ENCODE measurements at places on chromosomes 2 and 18.

DNA sequence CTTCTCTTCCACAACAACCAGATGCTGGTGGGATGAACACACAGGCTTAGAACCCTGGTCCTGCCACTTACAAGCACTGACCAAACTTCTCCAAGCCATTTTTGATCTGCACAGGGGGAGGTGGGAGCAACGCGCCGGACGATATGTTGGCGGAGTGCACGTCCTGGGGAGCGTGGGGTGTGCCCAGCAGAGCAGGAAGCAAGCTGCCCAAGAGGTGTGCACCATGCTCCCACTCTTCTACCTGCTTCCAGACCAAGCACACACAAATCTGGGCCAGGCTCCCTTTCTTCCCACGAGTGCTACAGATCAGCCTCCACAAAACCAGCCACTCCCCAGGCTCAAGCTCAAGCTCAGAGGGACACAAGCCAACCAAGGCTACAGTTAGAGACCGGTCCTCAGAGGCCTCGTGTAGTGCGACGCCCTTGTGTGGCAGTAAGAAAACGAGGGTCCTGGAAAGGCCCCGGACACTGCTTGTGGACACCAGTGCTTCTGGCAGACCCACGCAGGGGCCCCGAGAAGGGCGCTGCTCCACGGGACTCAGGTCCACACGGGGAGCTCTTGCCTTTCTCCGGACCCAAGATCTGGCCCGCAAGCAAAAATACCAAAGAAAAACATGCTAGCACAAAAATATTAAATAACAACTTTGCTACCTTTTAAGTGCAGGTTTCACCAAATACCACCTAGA is 52.0 kb downstream of the ANO7 start:
- no peak for DNase-seq

DNA sequence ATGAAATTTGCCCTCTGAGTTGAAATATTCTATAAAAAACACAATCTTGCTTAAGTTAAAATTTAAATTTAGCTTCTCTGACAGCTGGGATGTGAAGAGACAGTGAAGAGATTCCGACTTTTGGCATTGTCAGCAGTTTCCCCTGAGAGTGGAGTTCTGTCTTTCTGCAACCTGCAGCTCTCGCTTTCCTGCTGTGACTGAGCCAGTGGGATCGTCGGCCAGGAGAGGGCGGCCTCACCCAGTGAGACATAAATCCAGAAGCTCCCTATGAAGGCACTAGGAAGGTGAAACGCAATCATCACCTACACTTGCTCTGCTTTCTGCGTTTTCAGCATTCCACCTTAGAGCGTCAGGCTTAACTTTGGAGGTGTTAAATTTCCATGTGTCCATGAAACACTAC is 75.4 kb upstream of the HNMT start:
- peak; percentile 4 for DNase-seq

DNA sequence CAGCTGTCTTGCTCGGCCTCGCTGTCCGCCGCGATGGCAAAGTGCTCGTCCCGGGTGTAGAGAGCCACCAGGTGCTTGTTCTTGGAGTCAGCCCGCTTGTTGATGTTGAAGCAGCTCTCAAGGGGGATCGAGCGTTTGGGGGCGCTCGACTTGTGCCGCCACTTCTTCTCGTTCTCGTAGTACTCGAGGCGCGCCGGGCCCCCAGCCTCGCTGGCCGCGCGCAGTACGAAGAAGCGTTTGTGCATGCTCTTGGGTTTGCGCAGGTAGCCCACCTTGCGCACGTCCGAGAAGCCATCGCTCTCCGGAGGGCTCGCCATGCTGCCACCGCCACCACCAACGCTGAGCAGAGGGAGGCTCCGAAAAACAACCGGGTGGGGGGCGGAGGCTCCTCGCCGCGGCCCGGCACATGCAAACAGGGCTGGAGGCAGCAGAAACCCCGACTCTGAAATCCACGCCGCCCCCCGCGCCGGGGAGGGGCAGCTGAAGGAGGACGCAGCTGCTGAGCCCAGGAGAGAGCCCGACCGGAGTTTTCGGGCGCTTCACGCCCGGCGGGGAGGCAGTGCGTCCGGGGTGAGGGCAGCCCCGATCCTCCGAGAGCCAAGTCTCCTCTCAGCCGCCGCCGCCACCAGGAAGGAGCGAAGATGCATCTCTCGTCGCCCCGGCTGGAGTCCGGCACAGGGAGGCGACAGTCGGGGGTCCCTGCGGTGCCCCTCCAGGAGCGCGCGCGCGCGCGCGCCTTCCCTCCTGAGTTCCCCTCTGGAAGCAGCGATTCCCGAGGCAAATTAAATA is 1.0 kb downstream of the IRS1 start:
- peak; percentile 86 for DNase-seq

DNA sequence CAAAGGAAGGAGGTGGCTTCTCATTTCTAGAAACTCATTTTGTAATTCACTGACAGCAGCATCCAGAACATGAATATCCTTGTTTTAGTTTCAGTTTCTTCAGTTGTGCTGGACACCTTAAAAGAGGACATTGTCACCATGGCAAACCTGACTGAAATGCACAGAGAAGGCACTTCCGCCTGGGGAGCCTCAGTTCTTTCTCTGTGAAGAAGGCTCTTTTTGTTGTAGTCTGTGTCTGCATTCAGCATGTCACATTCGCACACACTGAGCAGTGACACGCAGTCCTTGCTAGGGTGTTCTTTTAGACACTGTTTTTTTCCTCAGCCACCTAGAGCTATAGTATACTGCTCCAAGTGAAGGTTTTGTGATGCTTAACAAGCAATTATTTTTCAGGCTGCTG is 9.5 kb upstream of the RPRM start:
- no peak for DNase-seq

GRCh38 chr2:235414422-235414821 is 79.4 kb upstream of the AGAP1 start:
- no peak for DNase-seq
